ENCODE measurements at places on chromosomes 7 and 10.

DNA sequence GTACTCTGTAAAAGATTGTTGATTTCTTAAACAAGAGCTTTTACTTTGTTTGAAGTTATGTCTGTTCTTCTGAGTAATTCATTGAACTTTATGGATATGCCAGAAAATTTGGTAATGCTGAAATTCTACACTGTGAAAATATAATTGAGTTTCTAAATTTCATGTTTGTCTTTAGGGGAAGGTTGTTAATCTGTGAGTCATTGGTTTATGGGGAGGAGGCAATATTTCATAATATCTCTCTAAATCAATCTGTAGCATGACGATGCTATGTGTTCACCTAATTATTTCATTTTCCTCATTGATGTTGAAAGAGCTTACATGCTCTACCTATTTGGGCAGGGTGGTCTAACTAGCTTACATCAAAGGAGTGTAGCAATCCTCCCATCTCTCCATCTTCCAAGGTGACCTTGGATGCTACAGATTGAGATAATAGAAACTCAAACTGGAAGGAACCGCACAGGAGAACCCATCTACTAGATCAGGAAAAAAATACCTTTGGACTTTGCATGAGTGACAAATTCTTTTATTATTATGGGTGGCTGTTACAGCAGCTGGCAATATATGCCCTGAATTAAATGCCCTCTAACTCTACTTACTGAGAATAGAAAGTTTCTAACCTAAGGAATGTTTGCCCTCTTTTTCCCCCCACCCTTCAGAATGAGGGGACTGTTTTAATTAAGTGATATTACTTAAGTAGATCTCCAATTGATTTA, 8.4 kb upstream of the SNX13 start:
- DNase-seq, result no peak

GRCh38 chr7:149241696-149242095, 2.2 kb downstream of the ZNF212 start:
- DNase-seq, result no peak

DNA sequence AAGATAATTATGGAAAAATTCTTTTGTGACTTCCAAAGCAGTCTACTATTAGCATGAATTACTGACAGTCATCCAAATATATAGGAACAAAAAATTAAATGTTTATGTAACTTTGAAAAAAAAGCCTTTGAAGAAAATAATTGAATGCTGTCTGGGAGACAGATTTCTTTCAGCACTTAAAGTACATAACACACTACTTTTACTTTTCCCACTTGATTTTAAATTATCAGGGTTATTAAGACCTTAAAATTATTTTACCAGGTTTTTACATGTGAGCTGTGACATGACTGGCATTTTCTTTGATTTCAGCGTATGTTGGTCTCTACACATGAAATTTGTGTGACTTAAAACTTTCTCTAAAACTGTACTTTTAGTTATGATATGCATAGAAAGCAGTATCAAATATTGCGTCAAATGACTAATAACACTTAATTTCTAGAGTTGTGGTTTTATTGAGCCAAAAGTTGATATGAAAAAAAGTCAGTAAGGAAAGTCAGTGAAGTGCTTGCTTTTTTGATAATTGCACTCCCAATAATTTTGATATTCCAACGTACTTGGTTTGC, 3.1 kb downstream of the PTEN start:
- DNase-seq, result peak; percentile 32

DNA sequence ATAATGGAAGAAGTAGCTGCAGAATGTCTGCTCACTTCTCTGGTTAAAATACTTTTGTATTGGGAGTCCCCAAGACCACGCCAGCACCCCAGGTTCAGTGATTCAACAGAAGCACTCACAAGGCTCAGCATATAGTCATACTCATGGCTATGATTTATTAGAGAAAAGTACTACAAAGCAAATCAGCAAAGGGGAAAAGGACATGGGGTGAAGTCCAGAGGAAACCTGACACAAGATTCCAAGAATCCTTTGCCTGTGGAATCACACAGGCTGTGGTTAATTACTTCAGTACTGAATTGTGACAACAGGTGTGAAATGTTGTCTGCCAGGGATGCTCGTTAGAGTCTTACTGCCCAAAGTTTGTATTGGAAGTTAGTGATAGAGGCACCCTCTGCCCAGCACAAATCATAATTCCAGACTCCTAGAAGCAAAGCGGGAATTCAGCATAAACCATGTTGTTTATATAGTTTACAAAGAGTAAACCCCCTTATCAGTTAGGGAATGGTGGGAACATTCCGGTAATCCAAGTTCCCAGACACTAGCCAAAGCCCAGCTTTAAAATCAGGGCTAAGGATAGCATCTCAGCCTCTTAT, 79.4 kb downstream of the HYCC1 start:
- no peak for DNase-seq

GRCh38 chr10:100878291-100878910, 34.4 kb upstream of the SLF2 start:
- DNase-seq, result peak; percentile 28

DNA sequence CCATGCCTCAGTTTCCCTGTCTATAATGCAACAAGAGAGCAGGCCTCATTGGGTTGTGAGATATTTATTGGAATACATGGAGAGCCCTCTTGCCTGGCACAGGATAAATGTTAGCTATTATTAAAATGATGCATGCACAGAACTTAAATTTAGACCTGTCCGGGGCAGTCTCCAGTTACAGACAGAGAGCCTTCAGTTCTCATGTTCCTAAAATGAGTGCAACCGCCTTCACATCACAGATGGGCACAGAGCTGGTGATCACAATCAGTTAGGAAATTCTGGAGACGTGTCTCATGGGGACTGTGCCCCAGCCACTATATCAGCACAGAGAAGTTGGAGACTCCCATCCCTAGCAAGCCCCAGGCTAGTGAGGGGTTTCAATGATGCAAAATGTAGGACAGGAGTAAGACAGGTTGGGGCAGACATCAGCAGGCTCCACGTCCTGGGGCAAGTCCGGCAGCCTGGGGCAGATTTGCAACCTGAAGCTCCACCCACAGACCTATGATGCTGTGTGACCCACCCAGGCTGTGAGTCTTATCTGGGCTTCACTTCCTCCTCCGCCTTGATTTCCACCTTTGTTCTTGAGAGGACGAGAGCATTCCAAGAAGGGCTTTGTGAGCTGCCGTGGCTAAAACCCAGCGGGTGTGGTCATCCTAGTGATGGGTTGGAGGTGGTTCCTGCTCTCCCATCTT, 49.4 kb downstream of the CXCL12 start:
- no peak for DNase-seq

- DNase-seq, result no peak
Measured at GRCh38 chr7:30970074-30970473, 6.3 kb downstream of the GHRHR start.

DNA sequence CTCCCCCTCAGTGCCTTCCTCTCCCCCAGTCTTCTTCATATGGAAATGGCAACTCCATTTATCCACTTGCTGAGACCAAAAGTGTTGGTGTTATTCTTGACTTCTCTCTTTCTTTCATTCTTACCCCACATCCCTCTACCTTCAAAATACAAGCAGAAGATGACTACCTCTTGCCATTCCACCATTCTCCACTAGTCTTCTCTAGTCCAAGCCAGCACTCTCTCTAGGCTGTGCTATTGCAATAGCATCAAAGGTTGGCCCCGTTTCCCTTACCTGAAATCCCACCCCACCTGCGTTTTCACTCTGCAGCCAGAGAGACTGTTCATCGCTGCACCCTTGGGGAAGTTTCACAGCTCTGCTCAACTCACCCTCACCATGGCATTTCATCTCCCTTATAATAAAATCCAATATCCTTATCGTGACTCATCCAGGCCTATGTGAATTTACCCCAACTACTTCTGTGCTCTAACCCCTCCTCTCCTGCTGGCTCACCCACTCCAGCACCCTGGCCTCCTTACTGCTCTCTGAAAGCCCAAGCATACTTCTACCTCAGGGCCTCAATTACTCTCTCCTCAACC, 109.1 kb downstream of the LSM5 start:
- DNase-seq, result no peak

All from KG1 (cell line).